A549 treated with CORT108297 at 1 μM for 4 hours (cell line): ENCODE measurements at places on chromosomes 2 and 18. TPM values are rescaled to one million over a fixed set of nuclear protein-coding genes. Genes with fewer than 3 reads are reported as not detected.

CD207 gene
- total RNA-seq = 0.07 TPM in 1 of 5 replicates, not detected in the others

GNLY gene
- 0.08 TPM in 1 of 5 replicates, not detected in the others for total RNA-seq

M1AP gene
- not detected in 5 replicates for total RNA-seq

GAL3ST2 gene
- total RNA-seq = 0.13 to 0.35 TPM (median 0.32 TPM) in 5 replicates

C2orf81 gene
- total RNA-seq = 2.5 to 4.0 TPM (median 3.3 TPM) in 5 replicates

PROKR1 gene
- total RNA-seq = not detected in 5 replicates

MTHFD2 gene
- 149 to 173 TPM (median 158 TPM) in 5 replicates for total RNA-seq

FHL2 gene
- total RNA-seq = 63.4 to 81.4 TPM (median 73.1 TPM) in 5 replicates

STAT4 gene
- total RNA-seq = 3.2 to 4.2 TPM (median 3.7 TPM) in 5 replicates

NYAP2 gene
- total RNA-seq = not detected in 5 replicates

NEU2 gene
- total RNA-seq = not detected in 5 replicates

ICOS gene
- total RNA-seq = not detected in 5 replicates

PSMA8 gene
- not detected in 5 replicates for total RNA-seq

SLC23A3 gene
- total RNA-seq = 0.47 to 1.0 TPM (median 0.72 TPM) in 5 replicates

UGT1A3 gene
- 0.07 to 0.17 TPM (median 0.13 TPM) in 3 of 5 replicates, not detected in the others for total RNA-seq

RALBP1 gene
- 23.9 to 30.6 TPM (median 28.1 TPM) in 5 replicates for total RNA-seq

EPAS1 gene
- 96.5 to 117 TPM (median 111 TPM) in 5 replicates for total RNA-seq

SLC4A5 gene
- total RNA-seq = 0.24 to 0.63 TPM (median 0.42 TPM) in 5 replicates

ELMOD3 gene
- total RNA-seq = 10.8 to 14.5 TPM (median 12.7 TPM) in 5 replicates

ERBB4 gene
- not detected in 5 replicates for total RNA-seq

RNF125 gene
- total RNA-seq = 0.20 to 0.32 TPM (median 0.28 TPM) in 5 replicates

SEC11C gene
- total RNA-seq = 53.9 to 66.3 TPM (median 60.7 TPM) in 5 replicates

KLHL41 gene
- total RNA-seq = 0.07 to 0.37 TPM (median 0.21 TPM) in 5 replicates

AAK1 gene
- 11.4 to 17.7 TPM (median 14.7 TPM) in 5 replicates for total RNA-seq

MRPL33 gene
- total RNA-seq = 299 to 531 TPM (median 310 TPM) in 5 replicates

EVX2 gene
- not detected in 5 replicates for total RNA-seq

SP100 gene
- total RNA-seq = 24.8 to 31.5 TPM (median 28.7 TPM) in 5 replicates
